ENCODE measurements at places on chromosomes 1 and 21.

DNA sequence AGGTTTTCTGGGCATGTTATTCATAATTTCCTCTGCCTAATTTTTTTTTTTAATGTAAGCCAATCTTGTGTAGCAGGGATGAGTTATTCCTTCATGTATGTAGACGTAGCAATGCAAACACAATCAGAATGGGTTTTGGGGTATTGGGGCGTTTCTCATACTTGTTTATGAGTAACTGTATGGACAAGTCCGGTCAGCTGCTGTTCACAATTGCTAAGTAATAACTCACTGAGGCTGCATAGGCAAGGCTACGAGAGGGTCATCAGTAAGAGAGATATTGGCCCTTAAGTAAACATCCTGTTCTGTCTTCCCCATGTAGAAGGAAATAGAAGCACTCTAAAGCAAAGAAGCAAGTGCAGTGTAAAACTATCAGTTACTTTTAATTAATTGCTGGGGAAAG lies 9.5 kb upstream of the TARS2 start:
- DNase-seq: no peak

- DNase-seq: no peak
Observed at GRCh38 chr1:29664711-29665110, 428.4 kb downstream of the PTPRU start.

- DNase-seq: no peak
Observed at GRCh38 chr1:37394574-37395464, 79.6 kb upstream of the ZC3H12A start.

GRCh38 chr1:60759291-60759690 lies 323.1 kb upstream of the NFIA start:
- no peak for DNase-seq

DNA sequence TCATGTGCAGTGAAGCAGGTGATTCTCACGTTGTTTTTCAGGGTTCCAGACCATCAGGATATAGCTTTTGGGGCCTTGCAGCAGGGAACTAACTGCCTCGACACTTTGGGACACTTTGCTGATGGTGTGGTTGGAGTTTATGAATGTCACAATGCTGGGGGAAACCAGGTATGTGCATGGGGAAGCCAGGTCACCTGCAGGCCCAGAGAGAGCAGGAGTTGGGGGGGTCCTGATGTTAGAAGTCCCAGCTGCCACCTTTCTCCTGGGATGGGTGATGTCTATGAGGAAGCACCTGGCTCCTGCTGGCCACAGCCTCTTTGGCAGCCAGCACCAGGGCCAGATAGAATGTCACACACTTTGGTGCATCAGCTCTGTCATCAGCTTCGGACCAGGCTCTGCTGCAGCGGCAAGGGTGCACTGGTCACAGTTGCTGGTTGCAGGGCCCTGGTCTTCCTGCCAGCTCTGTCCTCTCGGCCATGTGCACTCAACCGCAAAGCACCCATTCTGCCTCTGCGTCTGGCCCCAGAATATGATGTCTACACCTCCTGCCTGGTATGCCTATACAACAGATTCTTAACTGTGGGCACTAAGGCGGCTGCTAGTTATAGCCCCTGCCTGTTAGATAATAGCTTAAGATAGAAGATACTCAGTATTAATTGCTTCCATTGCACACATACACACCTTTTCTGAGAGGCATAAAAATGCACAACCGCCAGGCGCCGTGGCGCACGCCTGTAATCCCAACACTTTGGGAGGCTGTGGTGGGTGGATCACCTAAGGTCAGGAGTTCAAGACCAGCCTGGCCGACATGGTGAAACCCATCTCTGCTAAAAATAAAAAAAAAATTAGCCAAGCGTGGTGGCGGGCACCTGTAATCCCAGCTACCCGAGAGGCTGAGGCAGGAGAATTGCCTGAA lies 160.7 kb downstream of the PGBD5 start:
- no peak for DNase-seq

DNA sequence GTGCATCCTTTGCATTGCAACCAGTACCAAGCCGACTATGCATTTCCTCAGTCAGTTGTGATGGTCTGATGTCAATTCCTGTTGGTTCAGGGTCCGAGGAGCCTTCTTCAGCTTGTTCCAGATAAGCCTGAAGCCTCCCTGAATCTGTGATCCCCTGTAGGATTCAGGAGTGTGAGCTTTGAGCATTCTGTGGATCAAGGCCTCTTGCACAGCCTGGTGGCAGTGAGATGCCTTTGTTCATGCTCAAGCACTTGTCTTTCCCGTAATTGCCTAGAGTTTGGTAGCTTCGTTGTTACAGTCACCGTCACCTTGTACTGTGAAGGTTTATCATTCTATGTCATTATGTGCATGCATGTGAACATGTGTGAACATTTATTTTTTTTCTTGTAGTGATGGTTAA lies 103.5 kb downstream of the PBX1 start:
- no peak for DNase-seq

GRCh38 chr1:100862591-100862990 lies 32.1 kb downstream of the EXTL2 start:
- DNase-seq: no peak

GRCh38 chr1:85983316-85983715 lies 173.3 kb downstream of the COL24A1 start:
- DNase-seq: no peak

- no peak for DNase-seq
Observed at GRCh38 chr1:117709249-117709691, 103.4 kb downstream of the TENT5C start.

DNA sequence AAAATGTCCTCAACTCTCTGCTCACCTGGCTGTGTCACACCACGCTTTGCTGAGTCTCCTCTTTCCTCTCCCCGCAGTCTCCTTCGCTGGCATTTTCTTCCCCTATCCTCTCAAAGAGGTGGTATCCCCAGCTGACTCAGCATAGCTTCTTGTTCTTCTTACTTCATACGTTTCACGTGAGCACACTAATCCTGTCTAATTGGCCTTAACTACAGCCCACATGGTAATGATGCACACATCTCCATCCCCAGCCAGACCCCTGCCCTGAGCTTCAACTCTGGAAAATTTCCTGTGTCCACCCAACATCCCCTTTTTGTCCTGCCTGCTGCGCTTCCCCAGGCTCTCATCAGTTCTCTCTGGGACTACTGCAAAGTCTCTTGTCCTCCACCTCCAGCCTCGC lies 169.8 kb downstream of the TTLL7 start:
- DNase-seq: no peak

DNA sequence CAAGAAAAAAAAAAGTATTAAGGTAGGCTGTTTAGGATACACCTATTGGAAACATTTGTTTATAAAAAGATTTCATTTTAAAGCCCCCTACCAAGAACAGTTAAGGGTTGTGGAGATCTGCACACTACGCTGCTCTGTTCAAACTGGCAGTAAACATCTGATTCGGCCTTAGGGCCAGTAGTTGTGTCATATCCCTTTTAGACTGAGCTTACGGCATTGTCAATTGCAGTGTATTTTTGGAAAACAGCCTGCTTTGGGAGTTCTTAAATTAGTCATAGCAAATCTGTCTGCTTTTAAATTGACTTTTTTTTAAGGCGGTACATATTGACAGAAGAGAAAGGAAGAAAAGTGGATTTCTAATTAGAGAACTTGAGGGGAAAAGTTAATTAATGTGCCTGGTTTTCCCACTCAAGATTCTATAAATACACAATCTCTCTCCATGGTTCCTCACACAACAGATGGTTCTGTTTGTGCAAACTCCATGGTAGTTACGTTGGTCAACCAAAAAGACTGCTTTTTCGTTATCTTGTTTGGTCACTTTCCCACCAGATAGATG lies 1.7 kb upstream of the ELK4 start:
- no peak for DNase-seq

DNA sequence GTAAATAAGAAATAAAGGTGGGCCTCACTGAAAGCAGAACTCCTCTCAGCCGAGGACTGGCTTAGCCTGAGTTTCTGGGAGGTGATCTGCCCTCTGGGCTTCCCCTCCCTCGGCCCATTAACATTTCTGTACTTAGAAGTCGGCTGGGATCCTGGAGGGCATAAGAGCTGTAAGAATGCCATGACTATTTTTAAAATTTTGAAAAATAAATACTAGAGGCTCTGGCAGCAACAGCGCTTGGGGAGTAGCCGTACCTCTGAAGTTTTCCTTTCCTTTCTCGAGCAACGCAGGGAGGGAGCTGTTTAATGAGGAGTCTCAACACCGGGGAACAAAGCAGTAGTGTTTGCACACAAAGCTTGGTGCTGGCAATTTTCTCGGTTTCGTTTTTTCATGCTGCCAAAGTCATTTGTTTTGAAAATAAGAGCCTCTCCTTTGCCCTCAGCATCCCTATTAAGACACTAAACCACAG lies 498.7 kb downstream of the SMYD3 start:
- no peak for DNase-seq

GRCh38 chr1:184567009-184567408 lies 180.2 kb downstream of the C1orf21 start:
- DNase-seq: no peak

DNA sequence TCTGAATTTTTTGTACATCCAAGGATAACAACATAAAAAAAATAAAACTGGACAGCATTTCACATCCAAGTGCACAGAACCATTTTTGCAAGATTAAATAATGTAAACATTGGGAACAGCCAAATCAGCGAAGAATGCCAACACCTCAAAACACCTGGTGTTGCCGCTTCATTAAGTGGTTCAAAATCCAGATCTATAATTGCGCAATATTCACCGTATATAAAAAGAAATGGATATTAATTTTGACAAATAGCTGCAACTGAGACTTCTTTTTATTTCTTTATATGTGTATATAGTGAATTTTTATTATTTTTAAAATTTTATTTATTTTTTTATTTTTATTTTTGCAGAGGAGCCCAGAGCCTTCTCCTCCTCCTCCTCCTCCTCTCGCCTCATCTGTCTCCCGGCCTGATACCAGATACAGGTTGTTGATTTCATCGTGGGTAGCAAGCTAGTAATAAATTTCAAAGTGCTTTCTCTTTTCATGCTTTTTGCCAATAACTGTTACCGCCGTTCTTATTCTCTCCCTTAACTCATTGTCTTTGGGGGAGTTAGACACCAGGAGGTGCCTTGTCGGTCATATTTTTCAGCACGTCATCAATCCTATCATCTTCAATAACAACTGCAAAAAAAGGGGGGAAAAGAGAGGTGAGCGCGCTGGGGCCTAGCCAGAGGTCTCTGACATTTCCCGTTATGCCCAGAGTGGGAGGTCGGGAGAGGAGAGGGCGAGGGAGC lies 2.7 kb downstream of the CAMK2N1 start:
- no peak for DNase-seq

DNA sequence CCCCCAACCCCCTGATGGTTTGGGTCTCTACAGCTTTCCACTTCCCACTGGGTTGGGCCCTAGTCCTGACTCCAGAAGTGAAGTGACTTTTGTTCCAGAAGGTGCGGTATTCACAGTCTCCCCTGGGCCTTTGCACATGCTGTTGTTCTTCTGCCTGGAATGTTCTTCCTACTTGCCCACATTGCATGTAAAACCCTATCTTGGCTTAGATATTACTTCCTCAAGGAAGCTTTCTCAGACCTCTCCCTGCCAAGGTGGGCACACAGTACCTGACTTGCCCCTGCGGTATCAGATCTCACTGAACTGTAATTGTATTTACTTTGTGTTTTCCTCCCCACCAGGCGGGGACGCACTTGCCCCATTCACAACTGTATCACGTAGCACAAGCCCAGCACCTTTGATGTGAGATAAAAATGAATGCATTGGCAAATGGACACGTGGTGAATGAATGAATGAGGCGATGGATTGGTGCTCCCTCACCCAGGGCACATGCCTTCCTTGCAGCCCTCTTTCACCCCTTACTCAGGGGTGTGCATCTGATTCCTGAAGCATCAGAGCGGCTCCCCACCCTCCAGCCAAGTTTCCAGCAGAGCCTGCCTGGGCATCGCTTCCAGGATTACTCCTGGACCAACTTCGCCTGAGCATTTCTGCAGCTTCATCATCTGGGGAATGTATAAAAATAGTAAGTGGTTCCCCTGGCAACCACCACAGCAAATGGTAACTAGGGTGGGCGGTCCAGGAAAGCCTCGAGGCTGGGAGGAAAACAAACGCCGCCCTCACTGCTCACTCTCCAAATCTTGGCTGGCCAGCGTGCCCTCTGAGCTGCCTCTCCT lies 19.8 kb downstream of the NENF start:
- no peak for DNase-seq

- no peak for DNase-seq
Observed at GRCh38 chr1:3674100-3675094, 22.1 kb downstream of the TP73 start.

DNA sequence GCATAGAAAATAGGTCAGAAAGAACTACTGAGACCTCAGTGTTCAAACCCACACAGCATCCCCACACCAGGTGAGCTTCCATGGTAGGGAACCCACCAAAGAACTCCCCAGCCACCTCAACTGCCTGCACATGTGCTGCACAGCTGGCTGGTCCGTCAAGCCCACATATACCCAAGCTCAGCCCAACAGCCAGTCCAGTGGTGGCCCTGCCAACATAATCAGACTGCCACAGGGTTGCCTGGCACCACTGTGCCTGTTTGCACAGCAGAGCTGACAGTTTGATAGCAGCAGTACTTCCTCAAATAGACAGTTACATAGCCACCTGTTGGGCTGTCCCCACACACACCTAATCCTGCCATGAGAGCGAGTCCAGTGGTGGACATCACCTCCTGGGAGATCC lies 283.3 kb upstream of the PRMT6 start:
- no peak for DNase-seq

GRCh38 chr1:203504400-203505250 lies 10.7 kb downstream of the OPTC start:
- DNase-seq: peak; percentile 55

DNA sequence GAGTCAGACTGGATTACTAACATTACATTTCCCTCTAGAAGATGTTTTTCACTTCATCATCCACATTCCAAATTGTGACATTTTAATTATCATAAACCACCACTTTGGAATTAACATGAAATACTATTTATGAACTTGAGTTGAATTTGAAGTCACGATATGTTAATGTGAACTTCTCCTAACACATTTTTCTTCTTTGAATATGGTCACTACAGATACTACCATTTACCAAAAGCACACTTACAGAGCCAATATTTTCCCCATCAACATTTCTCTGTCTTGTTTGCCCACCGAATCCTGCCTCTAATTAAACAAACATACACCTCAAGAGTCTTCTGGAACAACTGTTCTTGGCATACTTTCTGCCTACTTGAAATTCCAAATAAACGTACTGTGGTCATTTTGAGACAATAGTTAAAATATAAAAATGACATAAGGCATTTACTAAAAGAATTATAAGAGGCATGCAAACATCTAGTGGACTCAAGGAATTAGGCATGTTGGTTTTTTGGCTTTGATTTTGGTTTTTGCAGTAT lies 177.4 kb downstream of the AKT3 start:
- no peak for DNase-seq

Data from stimulated activated CD8-positive, alpha-beta memory T cell treated with anti-CD3 and anti-CD28 coated beads, Interleukin-4, amount 100 ng/mL, for 1 hour (primary cell).